Vagina (tissue), 2 donors: ENCODE measurements at places on chromosomes 2 and 18. TPM values are rescaled to one million over a fixed set of nuclear protein-coding genes. Genes with fewer than 3 reads are reported as not detected.

- DNase-seq = no peak
Measured at GRCh38 chr2:11073251-11073650, 82.0 kb upstream of the SLC66A3 start.

DNA sequence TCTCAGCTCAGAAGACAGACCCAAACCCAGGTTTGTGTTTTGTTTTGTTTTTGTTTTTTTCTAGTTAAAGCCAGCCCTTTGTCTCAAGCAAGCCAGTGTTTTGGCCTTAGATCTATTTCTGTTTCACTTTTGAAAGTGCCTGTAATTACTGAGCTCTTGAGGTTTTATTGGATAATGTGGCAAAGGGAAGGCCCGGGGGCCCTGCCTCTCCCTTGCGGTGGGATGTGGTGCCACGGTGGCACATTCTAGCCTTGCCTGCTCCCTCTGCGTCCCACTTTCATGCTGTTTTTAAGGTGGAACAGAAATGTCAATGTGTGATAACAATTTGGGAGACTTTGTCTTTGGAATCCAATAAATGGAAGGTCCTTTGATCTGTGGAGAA lies 2.5 kb downstream of the HPCAL1 start:
- DNase-seq = no peak

Gene EMILIN1
- 100 TPM for total RNA-seq

DNA sequence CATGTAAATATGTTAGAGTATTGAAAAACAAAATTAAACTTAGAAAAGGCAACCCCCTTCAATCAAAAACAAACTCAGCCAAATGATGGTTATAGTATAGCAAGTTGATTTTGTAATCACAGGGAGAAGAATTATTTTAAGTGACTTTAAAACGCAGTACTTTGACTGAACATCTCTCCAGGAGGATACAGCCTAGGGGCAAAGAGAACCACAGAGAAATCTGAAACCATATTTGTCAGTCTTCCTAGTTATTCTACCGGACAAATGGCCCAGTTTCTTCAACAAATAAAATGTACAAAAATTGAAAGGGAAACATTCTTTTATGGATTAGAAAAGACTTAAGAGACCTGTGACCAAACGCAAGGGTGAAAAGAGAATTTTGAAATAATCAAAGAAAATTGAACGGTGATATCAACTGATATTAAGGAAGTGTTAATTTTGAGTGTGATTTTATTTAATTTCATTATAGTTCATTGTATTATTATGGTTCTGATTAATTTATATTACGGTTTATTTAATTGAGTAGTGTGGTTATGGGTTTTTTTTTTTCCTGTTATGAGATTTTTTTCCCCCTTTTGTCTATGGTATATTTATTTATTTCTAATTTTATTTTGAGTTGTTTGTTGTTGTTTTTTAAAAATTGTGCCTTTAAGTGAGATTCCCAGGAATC lies 75.3 kb downstream of the HNRNPLL start:
- DNase-seq = no peak

DNA sequence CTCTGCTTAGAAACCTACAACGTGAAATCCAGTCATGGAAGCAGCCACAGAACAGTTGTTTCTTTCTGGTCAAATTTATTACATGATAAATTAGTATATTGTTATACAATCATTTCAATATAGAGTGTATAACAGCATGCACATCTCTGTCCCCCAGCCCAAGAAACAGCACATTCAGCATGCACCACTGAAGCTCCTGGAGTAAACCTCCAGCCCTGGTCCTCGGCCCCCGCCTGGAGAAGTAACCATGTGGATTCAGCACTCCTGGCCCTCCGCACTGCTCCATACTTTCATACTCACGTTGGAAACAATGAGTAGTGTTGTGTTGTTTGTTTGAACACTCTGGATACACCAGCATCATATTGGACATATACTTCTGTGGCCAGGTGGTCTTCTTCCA lies 15.3 kb upstream of the ID2 start:
- no peak for DNase-seq

GRCh38 chr2:48508461-48509124 lies 21.4 kb upstream of the STON1 start:
- DNase-seq = no peak

DNA sequence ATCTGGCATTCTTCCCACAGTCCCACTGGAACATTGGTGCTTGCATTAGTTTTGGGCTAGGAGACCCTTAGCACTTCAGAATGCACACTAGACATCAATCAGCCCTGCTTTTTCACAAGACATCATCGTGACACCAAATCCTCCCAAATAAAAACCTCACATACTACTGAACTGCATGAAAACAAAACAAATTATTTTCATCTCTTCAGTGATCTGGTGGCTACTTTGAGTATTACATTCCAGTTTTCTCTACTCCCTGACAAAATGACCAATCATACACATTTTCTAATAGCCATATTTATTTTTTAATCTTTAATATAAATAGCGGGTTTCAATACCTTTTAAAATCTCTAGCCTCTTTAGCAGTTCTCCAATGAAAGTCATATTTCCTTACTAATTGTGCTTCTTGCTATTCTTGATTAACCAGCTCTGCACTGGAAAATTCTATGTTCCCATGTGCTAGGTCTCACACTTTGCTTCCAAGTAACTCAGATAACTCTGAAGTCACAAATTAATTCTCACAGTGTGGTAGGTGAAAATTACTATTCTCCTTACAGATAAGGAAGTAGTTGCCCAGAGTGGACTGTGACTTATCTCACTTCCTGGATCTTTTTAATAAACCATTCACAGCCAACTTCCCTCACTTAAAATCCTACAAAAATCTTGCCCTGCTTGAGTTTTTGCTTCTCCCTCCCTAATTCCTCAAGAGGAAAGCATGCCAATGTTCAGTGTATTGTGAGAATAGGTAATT lies 82.5 kb upstream of the EPB41L3 start:
- no peak for DNase-seq

Gene CCDC148
- total RNA-seq = not detected

DNA sequence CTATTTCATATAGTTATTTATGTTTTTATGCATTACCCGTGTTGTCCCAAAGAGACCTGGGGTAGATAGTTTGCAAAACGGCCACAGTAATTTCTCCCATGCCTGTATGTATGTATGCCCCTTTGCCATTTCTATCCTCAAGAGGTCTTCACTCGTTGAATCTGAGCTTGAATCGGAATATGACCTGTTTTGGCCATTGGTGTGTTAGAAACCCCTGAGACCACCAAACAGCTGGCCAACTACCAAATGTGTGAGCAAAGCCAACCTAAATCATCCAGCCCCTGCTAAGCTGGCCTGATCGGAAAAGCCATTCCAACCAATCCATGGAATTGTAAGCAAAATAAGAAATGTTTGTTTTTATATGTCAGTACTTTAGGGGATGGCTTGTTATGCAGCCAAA lies 23.4 kb upstream of the INO80C start:
- peak; percentile 56 for DNase-seq

GRCh38 chr2:240869109-240869955 lies 708 bp downstream of the AGXT start:
- DNase-seq = no peak
